ENCODE measurements at places on chromosomes 6 and 20. TPM values are rescaled to one million over a fixed set of nuclear protein-coding genes. Genes with fewer than 3 reads are reported as not detected.
A peak's percentile ranks its signal among the peaks of the same experiment; 100 is the strongest.

DNA sequence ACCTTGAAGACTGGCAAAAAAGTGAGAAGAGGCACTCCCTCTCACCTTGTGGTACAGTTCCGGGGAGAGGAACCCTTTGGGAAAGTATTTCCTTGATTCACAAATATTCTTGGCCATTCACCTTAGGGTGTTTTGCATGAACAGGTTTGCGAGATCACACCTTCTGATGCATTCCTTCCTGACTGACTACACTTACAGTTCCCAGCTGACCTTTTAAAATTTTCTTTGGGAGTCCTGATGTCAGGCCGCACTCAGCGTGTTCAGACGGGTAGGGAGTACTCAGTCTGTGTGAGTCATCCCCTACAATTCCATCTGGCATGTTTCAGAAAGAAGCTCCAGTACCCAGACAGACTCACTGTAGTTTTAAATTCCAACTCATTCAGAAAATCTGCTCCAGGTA is 1.7 kb downstream of the ADGRF4 start:
- DNase-seq = peak; percentile 52

GRCh38 chr6:137136065-137136464 is 37.4 kb downstream of the IL22RA2 start:
- peak; percentile 35 for DNase-seq

GRCh38 chr6:42333612-42334011 is 116.0 kb upstream of the MRPS10 start:
- no peak for DNase-seq

- no peak for DNase-seq
Measured at GRCh38 chr6:167150941-167151549, 6.7 kb downstream of the GPR31 start.

- DNase-seq = peak; percentile 68
Measured at GRCh38 chr20:28562510-28562898, 2695.0 kb upstream of the DEFB115 start.

DNA sequence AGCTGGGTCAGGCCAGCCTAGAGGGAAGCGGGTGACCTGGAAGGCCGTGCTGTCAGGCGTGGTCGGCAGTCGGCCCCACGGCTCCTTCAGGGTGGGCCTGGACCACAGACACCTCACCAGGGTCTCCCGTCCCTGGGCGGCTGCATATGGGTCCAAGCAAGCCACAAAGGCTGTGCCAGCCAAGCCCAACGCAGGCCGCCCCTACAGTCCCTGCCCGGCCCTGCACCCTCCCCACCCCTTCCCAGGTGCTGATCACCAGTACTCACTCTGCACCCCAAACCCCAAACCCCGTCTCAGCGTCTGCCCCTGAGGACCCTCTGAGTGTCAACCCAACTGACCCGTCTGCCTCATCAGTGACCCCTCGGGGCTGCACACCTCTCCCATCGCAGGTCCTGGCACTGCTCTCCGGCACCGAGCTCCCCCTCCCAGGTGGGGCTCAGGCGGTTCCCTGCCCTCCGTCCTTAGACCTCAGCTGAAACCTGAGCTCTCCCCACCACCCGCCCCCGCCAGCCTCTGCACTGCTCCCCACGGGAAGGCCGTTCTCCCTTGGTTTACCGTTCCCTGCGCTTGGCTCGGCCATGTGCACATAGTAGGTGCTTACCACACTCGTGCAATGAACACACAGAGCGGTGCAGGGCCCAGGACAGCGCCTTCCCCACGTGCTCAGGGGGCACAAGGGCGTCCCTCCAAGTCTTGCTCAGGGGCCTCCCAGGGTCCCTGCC is 1.5 kb upstream of the PPDPF start:
- no peak for DNase-seq

DNA sequence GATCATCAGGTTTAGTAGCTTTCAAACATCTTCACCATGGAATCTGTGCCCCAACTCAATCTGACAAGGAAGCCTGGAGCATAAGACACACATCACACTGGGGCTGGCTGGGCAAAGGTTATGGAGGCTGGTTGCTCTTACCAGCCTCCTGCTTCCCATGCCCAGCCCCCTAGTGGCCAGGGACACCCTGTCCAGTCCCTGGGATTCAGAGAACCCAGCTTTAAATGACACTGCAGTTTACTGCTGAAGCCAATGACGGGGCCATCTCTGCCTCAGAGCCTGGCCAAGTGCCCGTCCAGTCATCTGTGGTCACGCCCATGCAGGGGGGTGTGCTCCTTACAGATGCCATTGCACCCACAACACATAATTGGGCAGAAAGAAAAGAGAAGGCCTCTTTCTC is 272.9 kb downstream of the SMOC2 start:
- DNase-seq = no peak

DNA sequence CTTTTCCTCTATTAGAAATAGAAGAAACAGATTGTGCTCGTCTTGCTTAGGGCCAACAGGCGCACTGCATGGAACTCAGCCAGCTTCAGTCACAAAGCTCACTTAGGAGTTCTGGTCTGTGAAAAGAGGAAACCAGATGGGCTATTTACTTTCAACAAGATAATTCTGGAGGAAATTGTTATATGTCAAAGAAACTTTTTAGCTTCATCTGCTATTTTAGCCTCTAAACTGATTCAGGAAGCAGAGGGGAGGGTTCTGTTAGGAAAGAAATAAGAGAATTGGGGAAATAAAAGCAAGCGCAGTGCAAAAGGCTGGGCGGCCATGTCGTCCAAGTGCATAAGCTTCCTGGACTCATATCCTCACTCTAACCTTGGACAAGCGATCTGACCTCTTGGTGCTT is 21.3 kb downstream of the PRKN start:
- no peak for DNase-seq

Gene CLPSL1
- not detected for total RNA-seq

Gene CALHM4
- not detected for total RNA-seq

Data from fibroblast of the aortic adventitia (primary cell).